ENCODE measurements at places on chromosomes 12 and 14.

DNA sequence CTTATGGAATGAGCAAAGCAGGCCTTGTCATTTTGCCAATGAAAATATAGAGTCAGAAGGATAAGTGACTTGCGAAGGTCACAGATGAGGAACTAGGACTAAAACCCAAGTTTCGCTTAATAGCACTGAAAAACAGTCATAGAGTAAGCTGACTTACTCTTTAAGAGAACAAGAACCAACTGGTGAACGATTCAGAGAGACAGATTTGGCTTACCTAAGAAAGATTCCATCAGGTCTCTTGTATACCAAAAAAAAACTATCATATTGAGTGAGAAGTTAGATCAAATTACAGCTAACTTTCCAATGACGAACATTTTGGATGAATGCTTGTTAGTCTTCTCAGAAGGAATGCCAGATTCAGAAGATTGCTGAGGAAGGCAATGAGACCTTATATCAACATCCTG, 74.2 kb downstream of the ZFC3H1 start:
- no peak for DNase-seq

- no peak for DNase-seq
Measured at GRCh38 chr12:132766380-132767085, 4.9 kb upstream of the ANKLE2 start.

GRCh38 chr12:113276946-113277500, 55.8 kb downstream of the TPCN1 start:
- peak; percentile 15 for DNase-seq

DNA sequence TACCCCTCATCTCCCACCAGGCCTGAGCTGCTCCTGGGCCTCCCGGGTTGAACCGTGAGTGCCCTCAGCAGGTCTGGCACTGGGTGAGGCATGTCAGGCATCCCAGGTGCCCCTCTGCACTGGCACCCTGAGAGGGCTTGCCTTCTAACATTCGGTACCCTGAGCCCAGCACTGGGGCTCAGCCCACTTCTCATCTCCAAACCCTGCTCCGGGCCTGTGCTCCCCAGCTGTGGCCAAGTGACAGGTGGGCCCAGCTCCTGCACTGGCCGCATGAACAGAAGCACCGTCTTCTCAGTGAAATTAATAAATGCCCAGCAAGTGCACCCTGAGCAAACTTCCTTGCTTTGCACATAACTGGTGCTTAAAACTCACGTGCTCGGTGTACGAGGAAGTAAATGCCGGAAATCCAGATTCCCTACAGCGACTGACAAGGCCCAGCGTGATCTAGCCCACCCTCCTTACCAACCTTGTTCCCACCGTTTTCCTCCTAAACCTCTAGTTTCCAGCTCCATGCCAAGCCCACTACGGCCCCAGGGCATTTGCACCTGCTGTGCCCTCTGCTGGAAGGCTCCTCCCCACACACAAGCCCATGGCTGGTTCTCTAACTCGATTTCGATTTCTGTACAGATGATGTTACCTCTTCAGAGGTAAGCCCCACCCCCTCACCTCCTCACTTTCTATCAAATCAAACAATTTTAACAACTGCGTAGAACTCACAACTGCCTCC, 115.2 kb upstream of the NCOR2 start:
- DNase-seq: no peak

DNA sequence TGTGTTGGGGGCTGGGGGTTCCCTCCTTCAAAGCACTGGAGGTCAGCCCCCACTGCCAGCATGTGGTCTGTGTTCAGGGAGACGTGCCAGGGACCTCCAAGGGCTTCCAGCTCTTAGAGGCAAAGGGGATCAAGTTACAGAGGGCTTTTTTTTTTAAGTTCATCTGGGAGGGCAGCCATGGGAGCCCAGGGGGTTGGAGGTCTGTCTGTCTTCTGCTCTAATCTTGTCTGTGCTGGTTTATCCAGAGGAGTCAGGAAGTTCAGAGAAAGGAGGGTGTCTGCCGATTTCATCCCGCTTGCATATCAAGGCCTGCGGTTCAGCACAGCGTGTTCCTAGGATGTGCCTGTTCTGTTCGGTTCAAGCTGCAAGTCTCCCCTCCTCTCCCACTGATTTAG, 72.2 kb downstream of the TMEM132C start:
- DNase-seq: no peak

DNA sequence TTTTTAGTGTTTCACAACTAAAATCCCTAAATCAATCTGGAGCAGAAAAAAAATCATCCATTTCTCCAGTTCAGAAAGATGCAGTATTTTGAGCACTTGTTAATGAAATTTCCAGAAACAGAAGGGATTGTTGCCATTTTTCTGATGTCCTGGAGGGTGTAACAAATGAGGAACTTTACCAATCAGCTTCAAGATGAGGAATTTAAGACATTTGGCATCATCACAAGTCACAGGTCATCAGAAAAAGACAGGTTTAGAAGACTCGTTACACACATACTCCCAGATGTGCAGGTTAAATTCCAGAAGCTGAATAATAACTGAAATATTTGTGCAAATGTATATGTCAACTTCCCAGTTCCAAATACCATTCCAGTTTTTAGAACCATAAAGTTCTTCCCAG, 482 bp upstream of the PSMC1 start:
- no peak for DNase-seq

GRCh38 chr14:84131924-84132323, 1398.0 kb upstream of the FLRT2 start:
- no peak for DNase-seq

DNA sequence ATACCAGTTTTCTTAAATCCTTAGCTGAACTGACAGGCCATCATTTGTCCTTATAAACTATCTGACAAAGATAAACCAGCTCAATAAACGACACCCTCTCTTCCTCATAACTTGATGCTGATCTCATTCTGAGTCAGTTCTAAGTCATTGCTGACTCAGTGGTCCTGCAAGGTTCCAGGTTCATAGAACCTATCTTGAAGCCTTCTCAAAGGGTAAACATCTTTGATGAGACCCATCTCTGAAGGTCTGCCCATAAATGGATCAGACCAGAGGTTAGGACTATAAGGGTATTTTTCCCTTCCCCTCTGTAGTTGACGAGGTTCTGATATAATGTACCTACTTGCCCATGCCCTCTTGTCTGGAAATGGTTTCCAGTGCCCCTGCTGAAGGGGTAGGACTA, 11.9 kb downstream of the NAA25 start:
- DNase-seq: no peak

DNA sequence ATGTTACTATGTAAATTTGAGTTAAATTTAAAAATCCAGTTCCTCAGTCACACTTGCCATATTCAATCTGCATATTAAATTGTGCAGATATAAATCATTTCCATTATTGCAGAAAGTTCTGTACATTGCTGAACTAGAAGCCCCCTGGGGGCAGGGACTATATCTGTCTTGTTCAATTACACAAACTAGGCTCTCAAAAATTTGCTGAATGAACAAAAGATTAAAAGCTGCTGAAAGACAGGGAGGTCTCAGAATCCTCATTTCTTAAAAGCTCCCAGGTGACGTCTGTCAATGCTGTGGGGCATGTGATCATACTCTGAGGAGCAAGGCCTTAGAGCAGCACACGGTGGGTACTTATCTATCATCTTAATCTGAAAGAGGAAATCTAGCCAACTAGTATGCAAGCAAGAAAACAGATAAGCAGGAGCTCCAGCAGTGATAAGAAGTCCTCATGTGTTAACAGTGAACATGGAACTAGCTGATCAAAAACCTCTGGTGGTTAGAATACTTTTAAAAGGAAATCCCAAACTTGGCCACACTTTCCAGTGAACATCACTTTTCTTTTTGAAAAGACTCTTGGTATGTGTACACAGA, 60.5 kb downstream of the APPL2 start:
- DNase-seq: no peak

DNA sequence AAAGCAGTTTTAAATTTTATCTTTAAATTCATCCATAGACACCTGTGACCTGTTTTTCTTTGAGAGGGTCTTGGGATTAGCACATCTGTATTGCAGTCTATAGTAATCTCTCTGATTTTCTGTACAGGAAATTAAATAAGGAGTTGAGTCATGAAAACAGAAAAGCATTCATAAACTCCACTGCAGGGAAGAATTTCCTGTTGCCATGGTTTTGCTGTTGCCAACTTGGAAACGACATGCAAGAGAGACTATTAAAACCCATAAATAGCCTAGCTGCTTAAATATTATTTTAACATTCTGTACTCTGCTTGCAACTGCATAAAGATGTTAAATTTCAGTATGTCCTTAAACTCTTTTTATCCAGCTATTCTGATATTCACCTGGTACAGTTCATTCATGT, 281.0 kb upstream of the RGS6 start:
- no peak for DNase-seq

DNA sequence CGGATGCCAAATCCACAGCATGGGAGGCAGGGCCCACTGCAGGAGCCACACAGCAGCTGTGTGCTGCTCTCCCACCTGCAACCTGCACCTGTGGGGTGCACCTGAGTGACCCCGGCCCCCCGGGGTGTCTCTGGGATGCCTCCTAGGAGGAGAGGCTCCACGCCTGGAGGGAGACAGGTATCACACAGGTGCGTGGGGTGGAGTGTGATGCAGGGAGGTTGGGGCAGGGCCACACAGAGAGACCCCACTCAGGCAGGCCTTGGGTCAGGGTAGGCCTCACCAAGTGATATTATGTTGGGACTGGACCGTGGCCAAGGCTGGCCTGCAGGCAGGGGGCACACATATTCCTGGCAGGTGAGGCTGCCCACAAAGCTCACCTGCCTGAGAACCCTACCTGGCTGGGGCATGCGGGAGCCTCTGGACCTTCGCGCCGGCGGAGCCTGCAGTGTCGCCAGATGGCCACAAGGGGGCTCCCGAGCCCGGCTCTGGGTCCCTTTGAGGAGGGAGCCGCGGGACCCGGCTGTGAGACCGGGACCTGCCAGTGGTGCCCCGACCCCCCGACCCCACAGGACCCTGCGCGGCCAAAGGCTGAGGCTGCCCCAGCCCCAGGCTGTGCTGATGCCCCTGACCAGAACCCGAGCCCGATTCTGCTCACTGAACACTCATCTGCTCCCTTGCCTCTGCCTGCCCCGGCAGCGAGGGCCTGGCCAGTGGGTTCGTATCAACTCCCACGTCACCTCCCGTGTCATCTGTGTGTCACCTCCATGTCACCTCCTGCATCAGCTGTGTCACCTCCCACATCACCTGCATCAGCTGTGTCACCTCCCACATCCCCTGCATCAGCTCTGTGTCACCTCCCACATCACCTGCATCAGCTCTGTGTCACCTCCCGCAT, 11.4 kb downstream of the TMEM121 start:
- peak; percentile 45 for DNase-seq

DNA sequence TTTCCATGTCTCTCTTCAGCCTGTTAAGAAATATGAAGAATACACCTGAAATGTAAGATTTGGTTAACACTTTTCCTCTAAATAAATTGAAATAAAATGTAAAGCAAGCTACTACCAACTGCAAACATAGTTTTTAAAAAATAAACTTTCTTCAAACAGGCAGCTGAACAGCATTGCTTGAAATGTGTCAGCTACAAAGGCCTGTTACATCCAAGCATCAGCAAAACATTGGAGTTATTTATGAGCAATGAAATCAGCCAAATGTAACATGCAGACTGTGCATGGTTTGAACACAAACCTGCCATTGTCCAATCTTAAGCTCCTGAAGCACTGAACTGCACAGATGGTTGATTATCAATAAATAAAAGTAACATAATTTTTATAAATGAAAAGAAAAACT, 291.3 kb downstream of the ACSS3 start:
- no peak for DNase-seq

- DNase-seq: no peak
Measured at GRCh38 chr12:28777603-28778365, 371.3 kb upstream of the FAR2 start.

DNA sequence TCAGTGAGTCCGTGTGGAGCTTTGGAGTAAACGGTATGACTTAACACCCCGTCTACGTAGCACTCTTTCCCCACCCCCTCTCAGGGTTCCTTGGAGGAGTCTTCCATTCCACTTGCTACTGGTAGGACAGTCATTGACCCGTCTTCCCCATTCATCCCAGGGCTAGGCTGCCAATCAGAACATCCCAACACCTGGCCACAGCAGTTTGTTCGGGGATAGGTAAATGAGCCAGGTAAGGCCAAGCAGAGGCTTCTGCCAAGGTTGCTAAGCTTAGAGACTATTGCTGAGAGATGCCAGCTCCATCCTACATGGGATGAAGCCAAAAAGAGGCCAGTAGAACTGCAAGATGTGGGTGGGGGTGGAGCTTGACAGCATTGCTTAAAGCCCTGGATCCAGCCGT, 130.8 kb downstream of the BCL11B start:
- DNase-seq: no peak

- DNase-seq: no peak
Measured at GRCh38 chr14:40122968-40123648, 690.9 kb upstream of the FBXO33 start.

DNA sequence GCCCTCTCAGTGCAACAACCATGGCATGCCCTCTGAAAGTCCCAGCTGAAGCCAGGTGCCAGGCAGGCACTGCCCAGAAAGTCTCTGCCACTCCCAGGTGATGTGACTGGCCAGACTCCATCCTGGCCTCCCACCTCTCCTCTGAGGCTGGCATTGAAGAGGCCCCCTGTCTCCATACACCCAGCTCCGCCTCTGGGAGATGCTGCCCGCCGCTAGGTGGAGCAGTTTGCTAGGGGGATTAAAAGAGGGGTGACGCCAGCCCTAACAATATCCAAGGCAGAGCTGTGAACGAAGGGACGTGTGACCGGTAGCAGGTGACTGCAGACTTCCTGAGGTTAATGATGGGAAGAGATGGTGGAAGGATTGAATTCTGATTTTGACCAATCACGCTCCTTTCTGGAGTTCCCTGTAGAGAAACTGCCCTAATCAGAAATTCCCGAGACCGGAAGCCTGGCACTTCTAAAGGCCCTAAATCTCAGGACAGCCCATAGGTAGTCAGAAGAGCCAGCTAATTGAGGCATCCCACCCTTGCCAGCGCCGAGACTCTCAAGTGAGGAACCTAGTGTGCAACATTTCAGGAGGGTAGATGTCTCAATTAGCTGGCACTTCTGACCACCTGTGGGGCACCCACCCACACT, 8.3 kb upstream of the PLEK2 start:
- no peak for DNase-seq

- DNase-seq: no peak
Measured at GRCh38 chr12:131547555-131547954, 163.3 kb upstream of the SFSWAP start.

Measured in ovary (tissue), 10 donors.